Stimulated activated CD8-positive, alpha-beta memory T cell treated with anti-CD3 and anti-CD28 coated beads, Interleukin-2, amount 100 ng/mL, for 1 hour (primary cell): ENCODE measurements at places on chromosomes 1 and 21.

- no peak for DNase-seq
Measured at GRCh38 chr21:31847761-31848160, 25.1 kb upstream of the HUNK start.

DNA sequence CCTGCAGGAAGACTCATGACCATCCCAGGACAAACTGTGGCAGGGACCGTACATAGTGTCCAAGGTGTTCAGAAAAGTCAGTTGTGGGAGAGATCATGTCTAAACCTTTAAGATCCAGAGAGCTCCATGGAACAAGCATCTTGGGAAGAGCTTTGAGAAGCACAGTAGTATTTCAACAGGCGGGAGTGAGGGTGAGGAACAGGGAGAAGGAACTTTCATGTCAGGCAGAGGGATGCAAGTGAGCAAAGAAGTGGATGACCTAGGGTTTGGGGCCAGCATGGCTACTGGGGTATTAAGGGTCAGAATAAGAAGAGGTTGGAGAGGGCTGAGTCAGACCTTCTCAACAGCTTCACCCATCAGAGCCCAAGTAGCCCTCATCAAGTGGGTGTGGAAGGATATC is 147.9 kb upstream of the ETV3 start:
- DNase-seq: no peak

DNA sequence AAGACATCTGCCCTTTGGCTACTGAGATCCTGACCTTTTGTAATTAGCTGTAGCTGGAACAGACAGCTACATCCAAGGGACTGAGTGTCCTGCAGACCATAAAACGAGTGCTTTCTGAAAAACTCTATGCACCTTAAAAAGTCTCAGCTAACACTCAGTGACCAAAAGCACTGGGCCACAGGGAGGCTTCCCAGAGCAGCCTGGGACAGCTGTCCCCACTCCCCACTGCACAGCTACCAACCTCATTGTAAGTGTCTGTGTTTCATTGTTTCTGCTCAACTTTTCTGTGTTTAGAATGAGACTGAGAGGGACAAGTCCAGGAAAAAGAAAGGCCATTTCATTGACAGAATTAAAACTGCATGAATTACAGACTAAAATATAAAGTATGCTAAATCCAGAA is 80.7 kb downstream of the SMYD2 start:
- DNase-seq: no peak

DNA sequence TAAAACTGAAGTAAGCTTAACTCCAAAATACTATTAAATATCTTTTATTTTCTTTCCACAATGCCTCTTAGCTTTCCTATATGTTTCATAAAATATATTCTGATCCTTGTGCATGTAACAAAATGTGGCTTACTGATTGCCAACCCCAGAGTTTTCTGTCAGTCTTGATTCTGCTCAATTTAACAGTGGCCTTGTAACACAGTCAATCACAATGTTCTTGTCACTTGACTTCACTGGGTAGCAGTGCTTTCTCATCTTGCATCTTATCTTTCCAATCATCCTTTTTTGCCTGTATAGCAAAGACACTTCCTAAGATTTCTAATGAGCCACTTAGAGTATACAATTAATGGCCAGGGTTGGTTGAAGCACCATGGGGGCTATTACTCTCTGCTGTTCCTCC is 19.9 kb upstream of the BRINP3 start:
- no peak for DNase-seq

DNA sequence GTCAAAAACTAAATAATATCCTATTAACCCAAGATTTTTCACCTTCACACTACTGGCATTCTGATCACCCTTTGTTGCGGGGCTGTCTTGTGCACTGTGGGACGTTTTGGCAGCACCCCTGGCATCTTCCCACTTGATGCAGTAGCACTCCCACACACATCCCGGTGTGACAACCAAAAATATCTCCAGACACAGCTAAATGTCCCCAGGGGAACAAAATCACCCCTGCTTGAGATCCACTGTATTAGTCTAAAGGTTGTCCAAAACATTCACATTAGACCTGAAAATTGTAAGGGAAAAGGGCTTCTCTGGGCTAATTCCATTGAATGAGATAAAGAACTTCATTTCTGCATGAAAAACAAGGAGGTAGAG is 37.8 kb downstream of the PLEKHO1 start:
- DNase-seq: no peak

- DNase-seq: no peak
Measured at GRCh38 chr1:196400478-196401451, 207.5 kb downstream of the KCNT2 start.

- no peak for DNase-seq
Measured at GRCh38 chr1:195714248-195714647, 894.0 kb downstream of the KCNT2 start.

DNA sequence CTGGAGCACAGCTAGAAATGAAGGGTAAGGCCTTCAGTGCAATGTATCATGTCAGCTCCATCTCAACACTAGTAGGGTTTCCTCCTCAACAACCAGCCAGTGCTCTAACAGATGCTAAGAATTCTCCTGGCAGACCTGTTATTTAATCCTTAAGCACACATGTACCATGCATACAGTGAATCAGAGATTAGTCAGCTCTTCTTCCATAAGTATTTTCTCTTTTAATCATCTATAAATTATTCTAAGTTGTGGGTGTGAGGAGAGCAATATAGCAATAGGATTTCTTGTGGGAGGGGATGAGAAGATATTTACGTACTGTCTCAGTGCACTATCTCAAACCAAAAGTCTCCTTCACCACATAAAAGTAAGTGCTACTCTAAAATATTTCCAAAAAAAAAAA is 95.3 kb downstream of the COP1 start:
- DNase-seq: no peak

GRCh38 chr1:203473281-203473680 is 2.3 kb upstream of the PRELP start:
- DNase-seq: no peak

- DNase-seq: no peak
Measured at GRCh38 chr1:31761883-31762282, 2.3 kb downstream of the ADGRB2 start.

- DNase-seq: no peak
Measured at GRCh38 chr1:172125812-172126430, 284.6 kb downstream of the DNM3 start.

DNA sequence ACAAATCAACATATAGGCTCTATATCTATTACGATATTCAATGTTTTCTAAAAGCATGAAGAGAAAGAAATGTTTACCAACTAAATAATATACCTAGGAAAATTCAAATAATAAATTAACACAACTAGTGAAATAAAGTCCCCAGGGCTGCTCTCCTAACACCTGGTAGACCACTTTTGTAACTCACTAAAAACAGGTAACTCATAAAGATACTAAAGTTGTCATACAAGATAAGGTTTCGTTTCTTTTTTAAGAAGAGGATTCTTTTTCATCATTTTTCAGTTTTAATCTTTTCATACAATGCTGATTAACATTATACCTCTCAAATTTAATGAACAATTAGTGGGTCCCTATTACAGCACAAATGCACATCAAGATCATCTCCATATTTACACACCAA is 99.0 kb downstream of the ZZZ3 start:
- no peak for DNase-seq

DNA sequence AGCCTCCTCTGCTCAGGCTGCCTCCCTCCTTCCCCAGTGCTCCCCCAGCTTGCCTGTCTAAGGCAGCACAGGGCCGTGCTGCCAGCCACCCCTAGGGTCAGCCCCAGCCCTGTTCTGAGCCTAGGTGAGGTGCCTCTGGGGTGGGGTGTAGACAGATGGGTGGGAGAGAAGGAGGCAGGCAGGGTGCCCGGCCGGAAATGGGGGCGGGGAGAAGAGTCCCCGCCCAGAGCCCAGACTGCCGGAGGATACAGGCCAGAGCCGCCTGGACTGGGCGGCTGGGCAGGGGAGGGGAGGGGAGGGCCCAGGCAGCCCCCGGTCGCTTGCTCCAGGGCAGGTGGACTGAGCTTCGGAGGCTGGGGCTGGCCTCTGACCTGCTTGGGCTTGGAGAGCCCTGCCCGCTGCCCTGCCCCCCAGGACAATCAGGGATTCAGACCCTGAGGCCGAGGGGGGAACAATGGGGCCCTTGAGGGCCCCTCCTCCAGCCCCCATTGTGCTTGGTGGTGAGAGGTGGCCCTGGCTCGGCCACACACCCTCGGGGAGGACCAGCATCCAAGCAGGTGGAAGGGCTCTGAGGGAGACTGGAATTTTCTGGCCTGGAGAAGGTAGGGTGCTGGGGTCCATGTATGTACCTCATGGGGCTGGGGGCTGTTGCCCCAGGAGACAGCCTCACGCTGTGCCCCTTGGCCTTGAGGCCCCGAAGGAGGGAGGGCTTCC is at the start of gene GJC2:
Gene GJC2, plus strand, starts transcription at position 525 of the 714 bp plus-strand sequence. CDS start 7,829 bp downstream, outside the sequence.
- no peak for DNase-seq

DNA sequence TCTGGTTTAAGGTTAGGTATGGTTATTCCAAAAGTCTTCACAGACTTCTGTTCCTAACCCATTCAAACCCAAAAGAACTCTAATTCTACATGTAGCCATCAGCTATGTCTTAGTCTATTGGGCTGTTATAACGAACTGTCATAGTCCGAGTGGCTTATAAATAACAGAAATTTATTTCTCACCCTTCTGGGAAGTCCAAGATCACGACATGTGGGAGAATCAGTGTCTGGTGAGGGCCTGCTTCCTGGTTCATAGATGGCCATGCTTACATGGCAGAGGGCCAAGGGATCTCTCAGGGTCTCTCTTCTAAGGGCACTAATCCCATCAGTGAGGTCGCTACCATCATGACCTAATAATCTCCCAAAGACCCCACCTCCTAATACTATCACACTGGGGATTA is 103.0 kb upstream of the PPP2R5A start:
- no peak for DNase-seq

- DNase-seq: no peak
Measured at GRCh38 chr1:217105437-217105836, 382.2 kb upstream of the ESRRG start.

DNA sequence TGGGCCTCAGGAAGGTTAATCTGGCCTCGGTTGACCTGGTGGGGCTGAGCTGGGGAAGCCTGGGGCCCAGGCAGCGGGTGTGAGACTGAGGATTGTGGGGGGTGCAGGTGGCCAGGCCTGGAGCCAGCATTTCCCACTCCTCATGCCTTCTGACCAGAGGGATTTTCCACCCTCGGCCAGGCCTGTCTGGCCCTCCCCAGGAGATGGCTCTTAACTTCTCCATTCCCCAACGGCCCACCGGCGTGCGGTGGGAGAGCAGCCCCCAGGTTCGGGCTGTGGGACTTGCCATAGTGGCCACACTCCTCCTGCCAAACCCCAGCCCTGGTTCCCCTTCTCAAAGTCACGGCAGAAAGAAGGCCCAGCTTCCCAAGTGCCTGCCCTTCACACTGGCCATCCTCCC is 126.5 kb upstream of the RUNX3 start:
- DNase-seq: no peak

DNA sequence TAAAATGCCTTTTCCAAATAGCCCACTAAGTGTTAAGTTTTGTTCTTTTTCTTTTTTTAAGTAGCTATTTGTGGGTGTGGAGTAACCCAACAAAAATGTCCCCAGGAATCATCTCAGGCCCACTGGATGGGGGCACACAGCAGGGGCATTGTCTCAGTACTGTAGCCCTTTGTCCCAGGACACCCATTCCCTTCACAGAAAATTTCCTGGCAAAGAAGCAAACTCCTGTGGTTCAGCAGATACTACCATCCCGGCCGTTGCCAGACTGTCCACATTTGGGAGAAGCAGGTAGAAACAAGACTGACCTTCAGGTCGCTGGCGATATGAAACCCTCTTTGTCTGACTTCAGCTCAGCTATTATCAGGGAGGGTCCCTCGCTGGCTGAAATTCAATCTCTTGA is 23.7 kb upstream of the SRRM1 start:
- DNase-seq: no peak

DNA sequence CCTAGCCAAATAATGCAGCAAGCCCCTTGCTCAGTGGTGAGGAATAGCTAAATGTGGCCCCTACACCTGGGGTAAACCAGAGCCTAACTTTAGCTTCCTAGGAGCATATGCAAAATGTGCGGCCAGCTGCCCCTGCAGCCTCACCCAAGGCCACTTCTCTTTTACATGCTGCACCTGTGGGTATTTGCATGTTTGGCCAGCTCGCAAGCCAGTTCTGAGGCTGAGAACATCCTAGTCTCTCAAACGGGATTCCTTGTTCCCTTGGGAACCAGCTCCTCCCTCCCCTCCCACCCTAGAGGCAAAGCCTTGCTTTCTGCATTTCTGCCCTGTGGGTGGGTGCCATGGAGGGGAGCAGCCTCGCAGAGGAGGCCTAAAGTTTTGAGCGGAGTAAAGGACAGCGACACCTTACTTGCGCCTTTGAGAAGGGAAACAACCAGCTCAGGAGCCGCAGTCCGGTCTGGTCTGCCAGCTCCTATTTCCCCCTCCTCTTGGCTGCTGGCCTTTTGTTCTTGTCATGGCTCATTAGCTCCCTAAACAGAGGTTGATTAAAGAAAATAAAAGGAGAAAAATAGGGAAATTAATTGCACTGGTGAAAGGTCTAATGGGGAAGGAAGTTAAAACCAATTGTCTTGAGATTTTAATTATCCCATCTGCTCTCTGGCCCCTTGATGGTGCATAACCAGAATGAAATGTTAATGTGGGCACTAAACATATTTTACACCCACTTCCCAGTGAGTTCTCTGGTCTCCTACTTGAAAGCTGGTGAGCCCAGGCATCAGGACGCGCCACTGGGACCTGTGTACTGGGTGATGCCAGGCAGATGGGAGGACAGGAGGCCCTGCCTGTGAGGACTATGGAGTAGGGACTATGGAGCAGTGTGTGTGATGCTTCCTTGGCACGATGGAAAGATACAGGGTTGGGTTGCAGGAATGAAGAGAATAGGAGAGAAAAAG is 68.7 kb downstream of the TEX35 start:
- DNase-seq: no peak

DNA sequence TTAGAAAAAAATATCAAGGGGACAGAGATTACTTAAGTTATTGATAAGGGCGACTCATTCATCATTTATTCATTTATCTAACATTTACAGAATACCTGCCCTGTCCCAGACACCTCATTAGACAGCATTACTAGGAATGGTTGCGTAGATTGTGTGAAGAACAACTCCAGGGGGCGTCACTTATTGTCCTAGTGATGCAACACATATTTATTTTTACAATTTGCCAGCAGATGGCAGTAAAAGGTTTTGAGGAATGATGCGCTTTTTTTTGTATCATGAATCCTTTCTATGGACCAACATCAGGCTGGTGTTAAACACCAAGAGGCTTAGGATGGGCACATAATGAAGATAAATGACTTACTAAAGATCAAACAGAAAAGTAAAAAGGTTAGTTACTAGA is 5.5 kb downstream of the NCAM2 start:
- DNase-seq: no peak

GRCh38 chr1:205355075-205355453 is 1.7 kb downstream of the KLHDC8A start:
- no peak for DNase-seq
